ENCODE measurements at places on chromosomes 1 and 21. TPM values are rescaled to one million over a fixed set of nuclear protein-coding genes. Genes with fewer than 3 reads are reported as not detected.

GRCh38 chr1:233627376-233627775 is 13.5 kb downstream of the KCNK1 start:
- H3K4me1 ChIP-seq = no peaks in the 10 kb centered on the region
- H3K27me3 ChIP-seq = peaks cover under 1% of the 10 kb centered on the region
- no peak for DNase-seq
- no peak overlapping the region for H3K27ac ChIP-seq

GRCh38 chr1:226457307-226457712 is 49.4 kb upstream of the PARP1 start:
- peak; percentile 36 for DNase-seq
- peak overlapping the region; percentile 68 for H3K4me3 ChIP-seq
- peaks cover 3% of the 10 kb centered on the region for H3K27me3 ChIP-seq
- H3K27ac ChIP-seq = no peak overlapping the region

DNA sequence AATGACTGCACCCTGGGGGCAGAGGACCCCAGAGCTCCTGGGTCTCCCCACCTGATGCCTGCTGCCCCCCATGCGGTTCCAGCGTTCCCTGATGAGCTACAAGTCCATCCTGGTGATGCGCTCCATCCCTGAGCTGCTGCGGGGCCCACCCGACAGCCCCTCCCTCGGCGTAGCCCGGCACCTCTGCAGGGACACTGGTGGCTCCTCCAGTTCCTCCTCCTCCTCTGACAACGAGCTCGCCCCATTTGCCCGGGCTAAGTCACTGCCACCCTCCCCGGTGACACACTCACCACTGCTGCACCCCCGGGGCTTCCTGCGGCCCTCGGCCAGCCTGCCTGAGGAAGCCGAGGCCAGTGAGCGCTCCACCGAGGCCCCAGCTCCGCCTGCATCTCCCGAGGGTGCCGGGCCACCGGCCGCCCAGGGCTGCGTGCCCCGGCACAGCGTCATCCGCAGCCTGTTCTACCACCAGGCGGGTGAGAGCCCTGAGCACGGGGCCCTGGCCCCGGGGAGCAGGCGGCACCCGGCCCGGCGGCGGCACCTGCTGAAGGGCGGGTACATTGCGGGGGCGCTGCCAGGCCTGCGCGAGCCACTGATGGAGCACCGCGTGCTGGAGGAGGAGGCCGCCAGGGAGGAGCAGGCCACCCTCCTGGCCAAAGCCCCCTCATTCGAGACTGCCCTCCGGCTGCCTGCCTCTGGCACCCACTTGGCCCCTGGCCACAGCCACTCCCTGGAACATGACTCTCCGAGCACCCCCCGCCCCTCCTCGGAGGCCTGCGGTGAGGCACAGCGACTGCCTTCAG is 35.5 kb downstream of the TRIM11 start:
- H3K27ac ChIP-seq = no peak overlapping the region
- no peaks in the 10 kb centered on the region for H3K27me3 ChIP-seq
- H3K4me1 ChIP-seq = no peaks in the 10 kb centered on the region
- DNase-seq = no peak

GRCh38 chr1:206469933-206470691 is at the start of gene IKBKE:
Gene IKBKE (plus strand): TSS chr1:206470476. CDS start chr1:206473228, 2,752 bp downstream.
- peaks cover 2% of the 10 kb centered on the region for H3K36me3 ChIP-seq
- peak within 1 kb of the TSS; percentile 83 for H3K27ac ChIP-seq
- H3K27me3 ChIP-seq = peaks cover 12% of the 10 kb centered on the region
- peaks cover 41% of the 10 kb centered on the region for H3K4me1 ChIP-seq
- peak within 1 kb of the TSS; percentile 97 for H3K4me3 ChIP-seq

DNA sequence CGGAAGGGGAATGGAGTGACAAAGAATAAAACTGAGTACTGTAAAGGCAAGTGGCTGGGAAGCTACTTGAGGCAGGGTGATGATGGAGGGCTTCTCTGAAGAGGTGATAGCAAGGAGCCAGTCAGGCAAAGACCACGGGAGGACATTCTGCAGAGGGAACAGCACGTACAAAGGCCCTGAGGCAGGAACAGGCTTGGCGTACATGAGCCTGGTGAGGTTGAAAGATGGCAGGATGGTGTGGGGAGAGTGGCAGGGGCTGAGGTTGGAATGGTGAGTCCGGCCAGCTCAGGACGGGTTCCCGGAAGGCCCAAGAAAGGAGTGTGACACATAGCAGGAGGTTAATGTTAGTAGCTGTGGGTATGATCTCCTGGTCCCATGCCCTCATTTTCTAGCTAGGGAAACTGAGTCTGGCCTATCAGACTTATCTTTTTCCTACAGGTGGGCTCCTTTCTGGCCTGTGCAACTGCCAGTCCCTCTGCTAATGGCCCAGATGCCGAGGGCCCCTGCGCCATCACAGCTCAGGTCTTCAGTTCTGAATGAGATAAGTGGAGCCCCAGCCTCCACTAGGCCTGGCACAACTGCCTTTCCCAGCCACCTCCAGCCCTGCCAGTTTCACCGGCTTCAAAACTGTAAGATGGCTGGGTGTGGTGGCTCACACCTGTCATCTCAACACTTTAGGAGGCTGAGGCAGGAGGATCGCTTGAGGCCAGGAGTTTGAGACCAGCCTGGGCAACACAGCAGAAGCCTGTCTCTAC is 87.0 kb downstream of the VWA5B1 start:
- DNase-seq = no peak
- H3K4me1 ChIP-seq = no peaks in the 10 kb centered on the region
- H3K4me3 ChIP-seq = no peak overlapping the region
- H3K27me3 ChIP-seq = peaks cover 7% of the 10 kb centered on the region

- peaks cover 48% of the 10 kb centered on the region for H3K36me3 ChIP-seq
- no peaks in the 10 kb centered on the region for H3K4me1 ChIP-seq
- no peak overlapping the region for H3K27ac ChIP-seq
- H3K4me3 ChIP-seq = no peak overlapping the region
- no peak for DNase-seq
- no peaks in the 10 kb centered on the region for H3K27me3 ChIP-seq
Observed at GRCh38 chr1:23083714-23084480, 64.6 kb downstream of the KDM1A start.

DNA sequence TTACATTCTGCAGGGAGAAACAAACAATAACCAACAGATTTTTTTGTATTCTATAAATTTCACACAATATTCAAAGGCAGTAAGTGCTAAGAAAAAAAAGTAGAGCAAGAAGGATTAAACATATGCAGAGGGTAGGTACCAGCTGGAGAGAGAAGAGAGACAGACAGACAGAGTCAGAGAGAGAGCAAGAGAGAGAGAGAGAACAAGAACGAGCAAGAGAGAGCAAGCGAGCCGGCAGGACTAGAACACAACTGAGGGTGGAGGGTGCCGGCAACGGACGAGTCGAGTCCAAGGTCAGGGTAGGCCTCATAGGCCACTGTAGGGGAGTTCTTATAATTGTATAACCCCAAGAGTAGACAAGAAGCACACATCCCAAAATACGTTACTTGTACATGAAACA is 97.1 kb downstream of the RERE start:
- peaks cover 22% of the 10 kb centered on the region for H3K4me1 ChIP-seq
- H3K4me3 ChIP-seq = no peak overlapping the region
- H3K27ac ChIP-seq = peak overlapping the region; percentile 26

DNA sequence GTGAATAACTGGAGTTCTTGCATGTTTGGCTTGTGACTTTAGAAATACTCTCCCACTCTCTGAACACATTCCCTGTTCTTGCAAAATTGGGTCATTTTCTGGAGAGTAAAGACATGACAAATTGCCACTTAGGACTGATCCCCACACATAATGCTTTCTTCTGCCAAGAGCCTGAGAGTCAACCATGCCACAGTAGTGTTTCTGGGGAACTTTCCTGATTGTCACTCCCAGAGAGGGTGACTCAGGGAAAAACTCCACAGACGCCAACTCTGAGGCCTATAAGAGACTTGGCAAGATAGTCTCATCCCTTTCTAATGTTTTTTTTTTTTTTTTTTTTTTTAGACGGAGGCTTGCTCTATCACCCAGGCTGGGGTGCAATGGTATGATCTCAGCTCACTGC is 157.8 kb downstream of the ATG4C start:
- H3K27me3 ChIP-seq = peaks cover 2% of the 10 kb centered on the region
- H3K4me3 ChIP-seq = no peak overlapping the region
- no peak overlapping the region for H3K27ac ChIP-seq
- no peaks in the 10 kb centered on the region for H3K4me1 ChIP-seq
- no peaks in the 10 kb centered on the region for H3K36me3 ChIP-seq

DNA sequence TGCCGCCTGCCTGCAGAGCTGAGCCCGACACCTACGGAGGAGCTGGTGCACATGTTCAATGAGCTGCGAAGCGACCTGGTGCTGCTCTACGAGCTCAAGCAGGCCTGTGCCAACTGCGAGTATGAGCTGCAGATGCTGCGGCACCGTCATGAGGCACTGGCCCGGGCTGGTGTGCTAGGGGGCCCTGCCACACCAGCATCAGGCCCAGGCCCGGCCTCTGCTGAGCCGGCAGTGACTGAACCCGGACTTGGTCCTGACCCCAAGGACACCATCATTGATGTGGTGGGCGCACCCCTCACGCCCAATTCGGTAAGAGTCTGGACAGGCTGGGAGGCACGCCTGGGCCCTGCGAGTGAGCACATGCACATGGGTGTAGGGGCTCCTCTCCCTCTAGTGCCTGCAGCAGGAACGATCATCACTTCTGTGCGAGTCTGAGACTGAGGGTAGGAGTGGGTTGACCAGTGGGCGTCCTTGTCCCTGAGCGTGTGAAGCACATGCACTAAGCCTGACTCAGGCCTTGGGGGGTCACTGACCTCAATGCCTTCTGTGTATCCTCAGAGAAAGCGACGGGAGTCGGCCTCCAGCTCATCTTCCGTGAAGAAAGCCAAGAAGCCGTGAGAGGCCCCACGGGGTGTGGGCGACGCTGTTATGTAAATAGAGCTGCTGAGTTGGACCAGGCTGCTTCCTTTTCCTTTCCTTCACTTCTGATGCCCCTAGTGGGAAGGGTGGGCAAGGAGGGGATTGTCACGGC is 6.9 kb downstream of the DMAP1 start:
- H3K27ac ChIP-seq = no peak overlapping the region
- H3K36me3 ChIP-seq = peaks cover 8% of the 10 kb centered on the region
- no peak overlapping the region for H3K4me3 ChIP-seq
- peaks cover 36% of the 10 kb centered on the region for H3K4me1 ChIP-seq
- no peak for DNase-seq

GRCh38 chr1:159752135-159752580 is 28.6 kb upstream of the DUSP23 start:
- H3K27ac ChIP-seq = no peak overlapping the region
- H3K36me3 ChIP-seq = no peaks in the 10 kb centered on the region
- H3K27me3 ChIP-seq = no peaks in the 10 kb centered on the region
- no peaks in the 10 kb centered on the region for H3K4me1 ChIP-seq
- H3K4me3 ChIP-seq = no peak overlapping the region

DNA sequence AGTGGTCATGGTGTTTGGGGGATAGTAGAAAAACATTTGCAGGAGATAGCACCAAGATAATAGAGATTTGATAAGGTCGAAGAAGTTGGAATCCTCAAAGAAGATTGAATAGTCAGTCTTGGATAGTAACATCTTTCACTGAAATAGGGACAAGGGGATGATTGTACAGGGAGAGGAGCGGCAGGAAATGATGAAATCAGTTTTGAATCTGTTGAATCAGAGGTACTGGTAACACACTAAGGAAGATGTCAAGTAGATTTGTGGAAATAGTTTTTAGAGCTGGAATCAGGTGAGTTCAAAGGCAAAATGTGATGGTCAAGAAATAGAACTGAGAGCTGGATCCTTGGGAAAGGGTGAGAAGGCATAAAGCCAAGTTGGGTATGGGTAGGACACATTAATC is 26.5 kb downstream of the CAP1 start:
- H3K27me3 ChIP-seq = no peaks in the 10 kb centered on the region
- H3K27ac ChIP-seq = peak overlapping the region; percentile 92
- no peak for DNase-seq
- no peak overlapping the region for H3K4me3 ChIP-seq

DNA sequence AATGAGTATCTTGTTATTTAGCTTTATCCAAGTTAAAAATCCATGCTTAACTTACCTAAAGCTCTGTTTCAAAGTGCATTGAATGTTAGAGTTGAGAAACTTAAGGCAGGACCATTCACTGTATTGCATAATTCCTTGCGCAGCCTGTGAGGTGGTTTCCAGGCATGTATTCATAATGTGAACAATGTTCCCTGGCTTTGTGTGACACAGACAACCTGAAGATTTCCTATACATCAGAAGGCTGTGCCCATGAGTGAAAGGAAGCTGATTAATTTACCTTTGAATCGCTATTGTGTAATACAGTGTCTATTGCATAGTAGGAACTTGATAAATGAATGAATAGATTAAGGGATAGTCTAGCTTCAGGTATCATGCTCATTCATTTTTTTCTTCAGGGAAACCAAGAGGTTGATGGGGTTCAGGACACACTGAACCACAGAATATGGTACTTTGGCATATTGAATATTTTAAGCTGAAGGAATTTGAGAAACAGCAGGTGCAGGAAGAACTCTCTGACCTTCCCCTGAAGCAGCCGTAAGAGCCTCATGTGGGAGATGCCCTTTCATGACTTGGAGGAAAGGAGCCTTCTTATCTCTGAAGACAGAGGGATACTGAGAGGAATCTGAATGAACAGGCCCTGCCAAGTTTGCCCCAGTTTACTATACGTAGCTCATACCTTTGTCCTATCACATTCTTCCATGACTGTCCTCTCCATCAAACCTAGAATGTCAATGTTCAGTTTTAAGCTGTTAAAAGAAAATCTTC is 88.6 kb upstream of the GNG12 start:
- no peak overlapping the region for H3K27ac ChIP-seq
- H3K4me1 ChIP-seq = no peaks in the 10 kb centered on the region
- no peak overlapping the region for H3K4me3 ChIP-seq
- H3K36me3 ChIP-seq = no peaks in the 10 kb centered on the region
- H3K27me3 ChIP-seq = peaks cover 3% of the 10 kb centered on the region

GRCh38 chr1:6300342-6301048 is 39.6 kb upstream of the GPR153 start:
- no peak overlapping the region for H3K4me3 ChIP-seq
- no peaks in the 10 kb centered on the region for H3K27me3 ChIP-seq
- peaks cover 11% of the 10 kb centered on the region for H3K4me1 ChIP-seq
- H3K27ac ChIP-seq = no peak overlapping the region

- H3K4me3 ChIP-seq = no peak overlapping the region
- no peaks in the 10 kb centered on the region for H3K36me3 ChIP-seq
Observed at GRCh38 chr1:245382981-245383380, 228.2 kb downstream of the KIF26B start.

DNA sequence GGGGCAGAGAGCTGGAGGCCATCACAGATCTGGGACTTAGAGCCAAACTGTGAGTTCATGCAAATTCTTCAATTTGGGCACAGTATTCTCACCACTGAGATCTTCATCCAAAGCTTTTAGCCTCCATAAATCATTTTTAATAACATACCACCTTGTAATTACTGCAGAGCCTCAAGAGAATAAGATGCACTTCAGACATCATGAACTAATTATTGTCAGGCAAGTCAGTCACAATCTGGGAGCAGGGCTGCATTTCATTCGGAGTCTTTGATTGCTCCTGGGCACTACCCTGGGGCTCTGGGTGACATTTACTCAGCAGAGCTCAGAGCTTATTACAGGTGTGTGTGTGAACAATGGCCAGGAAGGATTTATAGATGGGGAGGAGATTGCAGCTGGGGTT is 623.7 kb downstream of the PTPRU start:
- peaks cover 10% of the 10 kb centered on the region for H3K27me3 ChIP-seq
- H3K36me3 ChIP-seq = no peaks in the 10 kb centered on the region
- no peak for DNase-seq
- no peak overlapping the region for H3K27ac ChIP-seq

- DNase-seq = no peak
- H3K4me1 ChIP-seq = no peaks in the 10 kb centered on the region
- no peak overlapping the region for H3K4me3 ChIP-seq
- no peaks in the 10 kb centered on the region for H3K36me3 ChIP-seq
- no peak overlapping the region for H3K27ac ChIP-seq
Observed at GRCh38 chr1:73789965-73790364, 408.0 kb downstream of the LRRIQ3 start.

SLC2A1 gene
- polyA plus RNA-seq = 55.0 TPM

BATF3 gene
- 7.2 TPM for polyA plus RNA-seq

TBX19 gene
- polyA plus RNA-seq = 6.2 TPM

GBP6 gene
- polyA plus RNA-seq = 0.17 TPM

DONSON gene
- polyA plus RNA-seq = 3.7 TPM

Measured in immature natural killer cell (primary cell).